ENCODE measurements at places on chromosomes 3 and 15.
A peak's percentile ranks its signal among the peaks of the same experiment; 100 is the strongest.

DNA sequence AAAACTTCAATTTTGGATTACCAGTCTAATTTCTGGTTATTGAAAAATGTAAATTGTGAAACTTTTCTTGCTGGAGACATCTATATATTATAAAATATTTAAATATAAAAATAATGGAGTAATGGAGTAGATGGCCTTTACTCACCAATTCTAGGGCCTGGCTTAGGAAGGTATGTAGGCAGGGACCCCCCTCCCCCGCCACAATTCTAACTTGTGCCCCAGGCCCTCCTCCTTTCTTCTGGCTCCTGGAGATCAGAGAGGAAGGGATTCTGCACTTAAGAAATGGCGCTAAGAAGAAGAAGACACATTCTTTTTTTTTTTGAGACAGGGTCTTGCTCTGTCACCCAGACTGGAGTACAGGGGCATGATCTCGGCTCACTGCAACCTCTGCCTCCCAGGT, 49.5 kb downstream of the CGNL1 start:
- no peak for DNase-seq

- DNase-seq, result no peak
Observed at GRCh38 chr3:127406309-127407025, 118.6 kb upstream of the PRR20G start.

- DNase-seq, result no peak
Observed at GRCh38 chr15:34147371-34148140, 45.7 kb downstream of the PGBD4 start.

GRCh38 chr15:42984493-42985034, 64.0 kb upstream of the TTBK2 start:
- no peak for DNase-seq

DNA sequence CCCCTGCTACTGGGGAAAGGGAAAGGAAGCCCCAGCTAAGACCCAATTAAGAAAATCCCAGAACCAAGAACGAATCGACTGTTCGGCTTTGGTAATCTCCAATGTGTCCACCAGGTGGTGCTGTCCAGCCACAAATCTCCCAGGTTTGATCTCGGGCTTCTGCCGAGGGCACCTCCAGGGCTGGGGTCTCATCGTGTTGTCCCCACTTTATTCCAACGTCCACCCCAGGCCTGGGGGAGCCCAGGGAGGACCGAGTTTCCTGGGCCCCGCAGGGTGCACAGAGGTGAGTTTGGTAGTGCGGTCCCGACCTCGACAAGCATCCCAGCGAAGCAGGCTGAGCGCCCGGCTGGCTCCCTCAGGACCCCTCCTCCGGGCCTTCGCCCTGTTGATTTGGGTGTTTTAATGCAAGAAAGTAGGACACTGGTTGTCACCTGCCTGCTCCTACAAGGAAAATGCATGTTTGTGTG, 185.1 kb downstream of the GOLGA6L6 start:
- DNase-seq, result no peak

GRCh38 chr3:72549761-72550581, 298.3 kb downstream of the SHQ1 start:
- DNase-seq, result no peak

GRCh38 chr15:74793135-74794028, 11.5 kb downstream of the CSK start:
- DNase-seq, result no peak

GRCh38 chr15:68676926-68677325, 98.1 kb downstream of the CORO2B start:
- no peak for DNase-seq

- no peak for DNase-seq
Observed at GRCh38 chr3:146454796-146455195, 14.6 kb downstream of the PLSCR2 start.

GRCh38 chr3:172280406-172281051, 167.7 kb downstream of the GHSR start:
- no peak for DNase-seq

DNA sequence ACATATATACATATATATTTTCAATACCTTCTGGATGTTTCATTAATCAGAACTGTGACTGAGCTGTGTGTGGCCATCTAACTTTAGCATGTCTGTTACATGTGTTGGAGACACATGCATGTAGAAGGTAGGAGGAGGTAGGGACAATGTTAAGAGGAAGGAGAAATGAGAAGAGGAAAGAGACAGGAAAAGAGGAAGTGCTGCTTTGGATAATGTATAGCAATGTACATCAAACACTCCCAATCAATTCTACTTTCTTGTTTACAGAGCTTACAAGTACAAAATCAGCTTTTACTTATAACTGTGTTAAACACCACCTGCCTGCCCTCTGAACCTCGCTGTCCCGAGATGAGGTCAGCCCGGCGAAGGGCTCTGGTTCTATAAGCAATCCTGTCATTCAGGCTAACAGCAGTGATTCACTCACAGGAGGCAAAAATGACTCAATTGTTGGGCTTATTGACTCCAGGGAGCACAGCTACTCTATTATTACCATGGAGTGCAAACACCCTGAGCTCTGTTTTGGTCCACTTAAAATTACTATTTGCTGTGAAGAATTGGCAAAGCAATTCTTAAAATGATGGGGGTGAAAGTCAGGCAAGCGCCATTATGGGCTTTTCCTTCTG, 188.9 kb downstream of the MEIS2 start:
- DNase-seq, result no peak

DNA sequence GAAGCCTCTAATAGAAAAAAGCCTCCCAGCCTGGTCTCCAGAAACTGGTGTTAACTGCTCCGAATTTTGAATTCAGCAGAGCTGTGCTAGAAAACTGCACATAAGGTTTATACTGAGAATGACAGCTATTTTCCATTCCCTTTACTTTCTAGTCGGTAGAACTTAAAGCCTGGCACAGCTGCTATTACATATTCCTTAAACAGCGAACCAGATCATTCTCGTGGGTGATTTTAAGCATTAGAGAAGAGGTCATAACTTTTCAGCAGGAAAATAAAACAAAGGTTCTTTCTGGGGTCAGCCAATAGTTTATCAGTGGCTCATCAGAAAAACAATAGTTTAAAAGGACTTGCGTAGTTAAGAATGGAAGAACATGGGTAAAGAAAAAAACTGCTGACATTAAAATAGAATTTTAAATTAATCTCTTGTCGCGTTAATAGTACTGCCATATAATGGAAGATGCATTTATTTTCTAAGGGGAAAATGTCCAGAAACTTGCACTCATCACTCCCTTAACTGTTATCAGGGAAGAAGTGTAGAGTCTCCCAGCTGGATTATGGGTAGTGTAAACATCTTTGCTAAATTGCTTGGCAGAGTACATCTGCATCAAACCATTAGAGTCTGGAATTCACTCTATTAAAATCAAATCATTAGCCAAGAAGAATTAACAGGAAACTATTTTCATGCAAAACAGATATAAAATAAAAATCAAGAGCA, 7.9 kb downstream of the VGLL4 start:
- DNase-seq, result no peak

DNA sequence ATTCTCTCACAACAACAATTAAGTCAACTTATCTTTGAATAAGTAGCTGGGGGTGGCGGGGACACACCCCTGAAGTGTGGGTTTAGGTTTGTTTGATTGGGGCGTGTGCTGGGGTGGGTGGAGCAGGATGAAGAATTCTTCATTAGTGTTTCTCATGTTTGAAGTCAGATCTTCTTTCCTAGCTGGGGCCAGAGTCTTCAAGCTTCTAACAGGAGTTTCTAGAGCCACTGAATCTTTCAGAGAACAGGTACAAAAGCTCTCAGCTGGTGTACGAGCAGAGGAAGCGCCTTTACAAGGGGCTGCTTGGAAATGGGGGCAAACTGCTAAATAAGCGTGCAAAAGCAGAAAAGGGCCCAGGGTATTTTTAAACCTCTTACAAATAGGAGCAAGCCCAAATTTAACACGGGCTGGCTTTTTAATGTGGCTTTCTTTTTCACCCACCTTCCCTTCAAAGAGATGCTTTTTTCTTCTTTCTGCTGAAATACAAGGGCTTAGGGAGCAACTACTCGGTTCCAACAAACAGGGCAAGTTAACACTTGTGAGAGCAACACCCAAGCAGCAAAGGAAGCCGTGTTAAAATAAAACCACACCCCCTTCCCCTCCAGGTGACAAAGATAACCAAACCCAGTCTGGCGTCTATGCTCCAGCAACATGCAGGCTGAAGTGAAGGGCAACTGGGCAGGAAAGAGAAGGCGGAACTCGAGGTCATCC, 86.9 kb upstream of the RASGRP1 start:
- no peak for DNase-seq

GRCh38 chr15:55334371-55334770, 15.3 kb downstream of the PIGB start:
- DNase-seq, result no peak

- DNase-seq, result no peak
Observed at GRCh38 chr3:37816271-37816670, 45.4 kb upstream of the CTDSPL start.

DNA sequence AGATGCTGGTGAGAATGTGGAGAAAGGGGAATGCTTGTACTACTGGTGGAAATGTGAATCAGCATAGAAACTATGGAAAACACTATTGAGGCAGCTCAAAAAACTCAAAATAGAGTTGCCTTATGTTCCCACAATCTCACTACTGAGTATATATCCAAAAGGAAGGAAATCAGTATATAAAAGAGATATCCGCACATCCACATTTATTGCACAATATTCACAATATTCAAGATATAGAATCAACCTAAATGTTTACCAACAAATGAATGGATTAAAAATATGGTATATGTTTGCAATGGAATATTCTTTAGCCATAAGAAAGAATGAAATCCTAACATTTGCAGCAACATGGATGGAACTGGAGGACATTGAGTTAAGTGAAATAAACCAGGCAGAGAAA, 686.8 kb downstream of the OTOL1 start:
- no peak for DNase-seq

DNA sequence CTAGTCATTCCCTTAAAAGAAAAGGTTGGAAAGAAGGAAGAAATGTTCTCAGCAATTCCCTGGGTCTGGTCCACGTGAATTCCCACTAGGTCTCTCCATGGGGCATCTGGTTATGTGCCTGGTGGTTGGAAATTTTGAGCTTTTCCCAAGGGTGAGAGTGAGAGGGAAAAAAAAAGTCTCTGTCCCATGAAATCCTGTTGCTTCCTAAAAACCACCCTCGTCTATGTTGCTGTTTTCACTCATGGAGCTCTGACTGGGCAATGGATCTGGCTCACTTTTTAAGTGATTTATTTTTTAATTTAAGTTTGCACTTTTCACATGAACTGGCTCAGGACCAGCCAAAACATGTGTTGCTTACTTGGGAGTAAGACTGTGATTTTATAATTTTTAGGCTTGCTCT, 190.1 kb downstream of the CHST2 start:
- no peak for DNase-seq

GRCh38 chr3:141250342-141250741, 18.7 kb downstream of the PXYLP1 start:
- DNase-seq, result no peak

DNA sequence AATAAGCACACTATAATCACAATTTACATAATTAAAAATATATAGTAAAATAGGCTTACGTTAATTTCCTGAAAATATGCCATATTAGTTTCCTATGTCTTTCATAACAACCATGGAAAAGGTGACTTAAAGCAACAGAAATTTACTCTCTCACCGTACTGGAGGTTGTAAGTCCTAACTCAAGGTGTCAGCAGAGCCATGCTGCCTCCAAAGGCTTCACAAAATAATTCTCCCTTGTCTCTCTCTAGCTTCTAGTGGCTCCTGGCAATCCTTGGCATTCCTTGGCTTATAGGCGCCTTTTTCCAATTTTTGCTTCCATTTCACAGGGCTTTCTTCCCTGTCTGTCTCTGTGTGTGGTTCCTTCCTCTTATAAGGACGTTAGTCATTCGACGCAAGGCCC, 7.6 kb downstream of the SI start:
- DNase-seq, result no peak

- peak; percentile 91 for DNase-seq
Observed at GRCh38 chr3:42502429-42503250, at the start of gene VIPR1. Gene VIPR1 (plus strand): TSS chr3:42502643. CDS start chr3:42502736, 93 bp downstream.

DNA sequence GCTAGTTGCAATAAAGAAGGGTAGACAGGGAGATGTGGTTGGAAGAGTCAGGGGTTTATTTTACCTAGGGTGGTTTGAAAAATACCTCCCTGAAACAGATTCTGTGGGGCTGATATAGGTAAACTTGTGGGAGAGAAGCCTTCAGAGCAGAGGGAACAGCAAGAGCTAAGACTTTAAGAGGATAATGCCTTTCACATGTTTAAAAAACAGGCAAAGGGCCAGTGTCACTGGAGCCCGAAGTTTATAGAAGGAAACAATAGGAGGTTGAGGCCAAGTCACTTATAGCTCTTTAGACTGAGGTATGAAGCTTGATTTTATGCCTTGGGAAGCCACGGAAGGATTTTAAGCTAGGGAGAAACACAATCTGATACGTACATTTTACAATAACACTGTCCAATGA, 448.7 kb downstream of the TAFA4 start:
- no peak for DNase-seq

- peak; percentile 38 for DNase-seq
Observed at GRCh38 chr3:4350789-4351163, 47.6 kb downstream of the SETMAR start.

- DNase-seq, result no peak
Observed at GRCh38 chr3:154536751-154537150, 106.8 kb upstream of the GPR149 start.
